ENCODE measurements at places on chromosomes 12 and 14.

- DNase-seq = no peak
Measured at GRCh38 chr14:67539116-67539515, 6.0 kb downstream of the PLEKHH1 start.

- DNase-seq = no peak
Measured at GRCh38 chr14:76706811-76707210, 54.5 kb upstream of the VASH1 start.

- DNase-seq = no peak
Measured at GRCh38 chr14:104578321-104578720, 1.2 kb upstream of the C14orf180 start.

- no peak for DNase-seq
Measured at GRCh38 chr12:107328442-107329133, 235.2 kb upstream of the CRY1 start.

- no peak for DNase-seq
Measured at GRCh38 chr14:51504669-51505068, 147.0 kb upstream of the FRMD6 start.

DNA sequence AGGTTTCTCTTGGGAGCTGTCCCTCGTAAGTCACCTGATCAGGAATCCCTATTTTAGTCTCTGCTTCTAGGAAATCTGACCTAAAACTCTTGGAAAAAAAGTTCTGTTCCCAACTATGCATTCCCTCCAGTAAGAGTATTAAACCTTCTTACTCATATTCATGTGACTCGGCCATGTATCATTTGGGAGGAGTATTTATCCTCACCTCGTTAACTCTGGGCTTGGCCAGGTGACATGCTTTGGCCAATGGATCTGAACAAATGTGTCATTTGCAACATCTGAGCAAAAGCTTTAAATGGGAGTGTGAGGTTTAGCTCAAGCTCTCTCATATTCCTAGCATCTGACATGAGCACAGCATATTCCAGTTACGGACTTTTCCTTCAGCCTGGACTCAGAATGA lies 226.8 kb downstream of the NUAK1 start:
- DNase-seq = peak; percentile 37

- no peak for DNase-seq
Measured at GRCh38 chr14:90188588-90188987, 67.8 kb upstream of the PSMC1 start.

- DNase-seq = no peak
Measured at GRCh38 chr12:1845886-1846285, 25.5 kb downstream of the LRTM2 start.

GRCh38 chr14:79825046-79825521 lies 386.2 kb downstream of the DIO2 start:
- DNase-seq = peak; percentile 19

DNA sequence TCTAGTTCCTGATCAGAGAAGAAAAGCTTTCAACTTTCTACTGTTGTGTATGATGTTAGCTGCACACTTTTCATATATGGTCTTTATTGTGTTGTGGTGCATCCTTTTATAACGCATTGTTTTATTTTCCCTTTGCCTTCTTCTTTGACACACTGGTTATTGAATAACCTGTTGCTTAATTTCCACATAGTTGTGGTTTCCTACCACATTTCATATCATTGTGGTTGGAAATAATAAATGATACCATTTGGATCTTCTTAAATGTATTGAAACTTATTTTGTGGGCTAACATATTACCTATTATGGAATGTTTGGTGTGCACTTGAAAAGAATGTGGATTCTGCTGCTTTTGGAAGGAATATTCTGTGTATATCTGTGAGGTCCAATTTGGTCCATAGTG lies 64.9 kb downstream of the GPHN start:
- DNase-seq = no peak

DNA sequence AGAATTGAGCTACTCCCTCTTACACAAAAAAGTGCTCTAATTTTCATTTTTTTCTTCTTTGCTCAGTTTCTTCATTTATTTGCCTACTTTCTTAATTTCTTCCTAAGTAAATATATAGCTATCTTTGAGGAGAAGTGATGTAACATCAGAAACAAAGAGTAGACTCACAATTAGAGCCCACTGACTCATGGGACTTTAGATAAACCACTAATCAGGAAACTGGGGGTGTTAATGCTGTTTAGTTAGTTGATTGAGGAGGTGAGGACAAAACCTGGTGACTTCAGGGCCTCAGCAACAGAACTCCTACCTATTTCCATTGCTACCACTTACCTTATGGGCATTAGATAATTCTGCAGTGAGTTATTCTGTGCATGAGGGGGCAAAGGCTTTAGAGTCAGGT lies 151.7 kb downstream of the MON2 start:
- DNase-seq = no peak

DNA sequence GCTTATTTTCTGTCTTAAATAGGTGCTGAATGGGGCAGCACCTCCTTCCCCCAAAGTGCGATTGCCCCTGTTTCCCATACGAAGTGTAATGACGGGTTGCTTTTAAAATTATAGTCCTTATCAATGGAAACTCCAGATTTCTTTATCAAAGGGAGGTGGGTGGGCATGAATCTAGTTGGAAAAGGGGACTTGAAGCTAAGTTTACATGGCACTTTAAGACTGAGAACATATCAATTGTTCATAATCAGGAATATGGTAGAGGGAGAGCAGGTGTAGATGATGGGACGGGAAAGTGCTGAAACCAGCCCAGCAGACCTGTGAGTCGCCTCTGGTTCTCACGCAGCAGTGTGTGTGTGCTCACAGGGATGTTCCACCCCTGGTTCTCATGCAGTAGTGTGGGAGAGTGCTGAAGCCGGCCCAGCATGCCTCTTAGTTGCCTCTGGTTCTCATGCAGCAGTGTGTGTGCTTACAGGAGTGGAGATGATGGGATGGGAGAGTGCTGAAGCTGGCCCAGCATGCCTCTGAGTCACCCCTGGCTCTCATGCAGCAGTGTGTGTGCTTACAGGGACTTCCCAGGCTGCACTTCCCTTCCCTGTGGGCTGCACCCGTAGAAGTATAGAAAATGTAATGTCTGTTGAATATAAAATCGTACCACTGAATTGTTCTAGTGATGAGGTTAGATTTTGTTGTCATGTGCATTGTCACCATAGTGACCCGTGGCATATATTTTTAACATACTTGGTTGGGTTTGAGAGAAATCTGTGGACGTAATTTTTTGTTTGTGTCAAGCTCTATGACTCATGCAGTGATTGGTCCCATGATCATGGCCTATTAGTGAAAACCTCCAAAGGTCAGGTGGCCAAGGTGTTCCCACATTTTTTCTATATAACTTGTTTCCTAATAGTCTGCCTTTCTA lies 51.6 kb downstream of the GPATCH2L start:
- peak; percentile 92 for DNase-seq

GRCh38 chr12:39605501-39605900 lies 14.1 kb downstream of the ABCD2 start:
- DNase-seq = no peak

DNA sequence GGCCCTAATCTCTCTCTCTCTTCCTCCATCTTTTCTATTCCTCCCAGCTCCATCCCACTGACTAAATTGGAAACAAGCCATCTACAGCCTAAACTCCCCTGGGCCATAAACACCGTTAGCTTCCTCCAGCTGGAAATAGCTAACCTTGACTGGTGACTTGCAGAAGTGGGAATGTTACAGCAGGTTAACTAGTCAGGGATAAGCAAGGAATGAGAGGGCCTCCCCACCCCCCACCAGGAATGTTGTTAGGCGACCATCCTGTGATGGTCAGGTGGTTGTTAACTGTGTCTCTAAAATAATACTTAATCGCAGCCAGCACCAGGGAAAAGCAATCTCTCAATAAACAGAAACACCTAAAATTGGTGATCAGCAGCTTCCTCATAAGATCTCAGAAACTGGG lies 40.8 kb downstream of the MIS18BP1 start:
- no peak for DNase-seq

- DNase-seq = no peak
Measured at GRCh38 chr14:82621881-82622450, 1088.3 kb upstream of the SEL1L start.

DNA sequence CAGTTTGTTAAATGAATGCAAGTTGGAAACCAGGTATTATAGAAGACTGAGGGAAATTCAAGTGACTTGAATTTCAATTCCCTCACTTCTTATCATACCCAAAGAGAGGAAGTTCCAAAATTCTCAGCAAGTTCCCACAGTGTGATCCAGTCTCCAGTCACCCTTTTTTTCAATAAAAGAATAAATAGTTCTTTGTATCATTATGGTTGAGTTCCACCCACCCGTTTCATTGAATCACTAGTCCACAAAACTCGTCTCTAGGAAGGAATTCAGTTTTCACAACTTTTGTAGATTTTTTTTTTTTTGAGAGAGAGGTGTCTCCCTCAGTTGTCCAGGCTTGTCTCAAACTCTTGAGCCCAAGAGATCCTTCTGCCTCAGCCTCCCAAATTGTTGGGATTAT lies 1.6 kb upstream of the TMEM30B start:
- DNase-seq = peak; percentile 56

- DNase-seq = no peak
Measured at GRCh38 chr14:34220921-34221320, 241.1 kb downstream of the SPTSSA start.

DNA sequence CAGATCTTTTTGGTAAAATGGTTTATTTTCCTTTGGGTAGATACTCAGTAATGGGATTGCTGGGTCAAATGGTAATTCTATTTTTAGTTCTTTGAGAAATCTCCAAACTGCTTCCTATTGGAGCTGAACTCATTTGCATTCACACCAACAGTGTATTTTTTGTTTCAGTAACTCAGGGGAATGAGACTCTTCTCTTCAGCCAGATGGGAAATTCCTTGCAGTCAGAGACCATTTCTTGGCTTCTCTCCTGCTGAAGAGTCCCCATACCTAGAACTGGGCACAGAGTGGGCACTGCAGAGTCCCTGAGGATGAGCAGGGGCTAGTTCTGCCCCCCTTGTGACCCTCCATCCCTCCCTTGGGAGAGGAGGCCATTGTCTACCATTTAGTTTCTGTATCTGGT lies 10.8 kb downstream of the SDSL start:
- no peak for DNase-seq

DNA sequence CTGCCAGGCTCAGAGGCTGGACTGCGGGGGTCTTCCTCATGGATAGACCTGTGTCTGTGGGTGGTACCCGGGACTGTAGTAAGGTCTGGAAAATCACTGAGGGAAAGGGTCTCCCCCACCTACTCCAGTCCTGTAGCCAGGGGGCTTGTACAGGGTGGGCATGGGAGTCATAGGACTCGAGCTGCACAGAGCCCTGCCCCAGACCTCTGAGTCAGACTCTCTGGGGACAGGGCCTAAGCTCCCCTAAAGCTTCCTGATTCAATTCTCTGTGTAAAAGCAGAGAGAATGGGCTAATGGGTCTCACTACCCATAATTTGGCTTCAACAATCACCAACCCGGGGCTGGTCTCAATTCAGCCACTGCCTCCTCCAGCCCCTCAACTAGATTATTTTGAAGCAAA lies 27.0 kb downstream of the LRTM2 start:
- DNase-seq = no peak

GRCh38 chr12:89884952-89885351 lies 176.3 kb upstream of the ATP2B1 start:
- no peak for DNase-seq

- no peak for DNase-seq
Measured at GRCh38 chr12:23729359-23729758, 220.1 kb downstream of the SOX5 start.

GRCh38 chr12:1591034-1591433 lies 3.3 kb downstream of the FBXL14 start:
- DNase-seq = peak; percentile 68

- peak; percentile 55 for DNase-seq
Measured at GRCh38 chr12:130126023-130126432, 36.2 kb upstream of the FZD10 start.

DNA sequence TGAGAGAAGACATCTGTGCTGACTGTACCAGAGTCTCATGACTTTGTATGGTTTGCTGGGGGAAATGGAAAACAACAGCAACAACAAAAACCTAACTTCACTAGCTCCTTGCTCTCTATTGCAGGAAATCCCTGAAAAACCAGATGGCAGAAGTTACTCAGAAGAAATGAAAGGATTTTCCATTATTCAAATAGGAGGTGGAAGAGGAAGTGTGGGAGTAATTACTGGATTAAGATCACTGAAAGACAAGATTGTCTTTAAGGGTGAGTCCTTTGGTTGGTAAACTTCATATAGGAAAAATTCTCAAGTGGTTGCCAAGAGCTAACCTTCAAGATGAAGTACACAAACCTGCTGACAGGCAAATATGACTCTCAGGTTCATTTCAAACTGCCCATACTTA lies 391.9 kb upstream of the ATP2B1 start:
- no peak for DNase-seq

DNA sequence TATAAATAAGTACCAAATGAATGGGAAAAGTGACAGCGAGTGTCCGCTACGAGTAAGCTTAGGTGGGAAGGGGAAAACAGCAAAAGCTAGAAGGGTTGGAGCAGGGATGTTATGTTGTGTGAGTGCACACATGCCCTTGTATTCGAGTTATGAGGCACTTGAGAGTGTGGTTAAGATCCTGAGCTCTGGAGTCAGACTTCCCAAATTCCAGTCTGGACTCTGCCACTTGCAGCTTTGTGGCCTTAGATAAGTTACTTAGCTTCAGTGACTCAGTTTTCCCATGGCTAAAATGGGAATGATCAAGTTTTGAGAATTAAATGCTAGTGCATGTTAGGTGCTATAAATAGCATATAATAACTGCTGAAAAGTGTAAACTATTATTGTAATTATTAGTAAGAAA lies 44.9 kb downstream of the KTN1 start:
- DNase-seq = peak; percentile 26

- no peak for DNase-seq
Measured at GRCh38 chr12:64600164-64600561, 10.1 kb upstream of the RASSF3 start.

DNA sequence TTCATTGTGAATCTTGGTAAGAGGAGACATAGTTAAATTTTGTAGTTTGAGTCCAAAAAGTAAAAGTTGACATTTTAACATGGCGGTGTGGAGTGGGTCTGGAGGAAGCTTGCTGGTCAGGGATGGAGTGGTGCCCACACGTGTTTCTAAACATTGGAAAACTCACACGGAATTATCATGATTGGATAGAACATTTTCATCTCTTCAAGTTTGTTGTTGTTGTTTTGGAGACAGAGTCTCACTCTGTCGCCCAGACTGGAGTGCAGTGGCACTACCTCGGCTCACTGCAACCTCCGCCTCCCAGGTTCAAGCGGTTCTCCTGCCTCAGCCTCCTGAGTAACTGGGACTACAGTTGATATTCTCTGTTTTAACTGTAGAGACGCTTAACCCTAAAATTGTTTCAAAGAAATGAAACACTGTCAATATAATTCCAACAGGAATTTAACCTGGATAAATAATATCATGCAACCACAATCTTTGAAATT lies 502 bp upstream of the MBIP start:
- no peak for DNase-seq

GRCh38 chr12:128316973-128317526 lies 50.1 kb downstream of the TMEM132C start:
- no peak for DNase-seq
